Lung microvascular endothelial cell (primary cell): ENCODE measurements at places on chromosomes 1 and 21. TPM values are rescaled to one million over a fixed set of nuclear protein-coding genes. Genes with fewer than 3 reads are reported as not detected.

Gene C1orf56
- 0.79 and 0.87 TPM in 2 replicates for total RNA-seq

Gene SLFNL1
- total RNA-seq, result under 0.01 and 0.20 TPM in 2 replicates

Gene TRNP1
- total RNA-seq, result 0.60 and 3.1 TPM in 2 replicates

Gene FCGR3A
- not detected in 2 replicates for total RNA-seq

- DNase-seq, result no peak
Observed at GRCh38 chr1:84742653-84743052, 52.4 kb upstream of the SSX2IP start.

DNA sequence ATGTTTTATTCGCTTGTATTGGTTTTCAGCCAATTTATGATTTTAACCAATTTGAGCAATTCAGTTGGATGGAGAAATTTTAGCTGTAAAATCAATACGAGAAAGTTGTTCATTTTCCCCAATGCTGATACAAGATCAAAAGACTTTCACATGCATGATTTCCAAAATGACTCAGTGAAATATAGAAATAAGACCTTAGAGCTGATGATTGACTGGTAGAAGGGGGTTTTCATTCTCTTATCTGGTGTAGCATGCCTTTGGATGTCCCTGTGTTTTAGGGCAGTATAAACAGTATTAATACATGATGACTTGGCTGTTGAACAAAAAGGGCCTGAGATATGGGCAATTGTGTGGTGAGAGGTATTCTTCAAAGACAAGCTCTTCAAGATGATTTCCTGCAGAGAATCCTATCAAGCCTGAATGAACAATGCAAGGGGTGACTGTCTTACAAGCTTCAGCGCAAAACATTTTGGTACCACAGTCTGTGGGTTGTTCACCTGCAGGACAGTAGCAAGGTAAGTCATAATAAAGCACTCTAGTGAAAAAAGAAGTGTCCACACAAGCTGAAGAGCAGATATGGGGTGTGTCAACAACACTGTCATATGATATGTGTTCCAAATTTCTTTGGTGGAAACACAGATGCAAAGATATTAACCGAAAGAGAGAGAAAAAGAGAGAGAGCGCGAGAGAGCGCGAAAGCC, 156.2 kb downstream of the TNFSF18 start:
- peak; percentile 34 for DNase-seq

DNA sequence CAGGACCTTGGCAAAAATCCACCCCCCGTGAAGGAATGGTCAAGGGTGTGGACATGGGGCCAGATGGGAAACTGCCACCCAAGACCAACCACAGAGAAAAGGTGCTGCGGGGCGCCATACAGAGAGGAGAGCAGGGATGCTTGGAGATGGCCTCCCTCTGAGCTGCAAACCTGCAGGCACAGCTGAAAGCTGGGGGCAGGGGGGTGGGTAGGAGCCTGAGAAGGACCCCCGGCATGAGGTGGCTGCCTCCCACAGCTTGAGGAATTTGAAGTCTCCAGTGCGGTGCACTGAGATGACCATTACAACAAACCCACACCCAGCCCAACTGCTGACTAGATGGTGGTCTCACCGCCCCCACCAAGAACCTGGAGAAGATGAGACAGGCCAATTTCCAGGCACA, 84.8 kb downstream of the WDR4 start:
- DNase-seq, result no peak

GRCh38 chr1:193971595-193971994, 785.2 kb upstream of the B3GALT2 start:
- peak; percentile 51 for DNase-seq

DNA sequence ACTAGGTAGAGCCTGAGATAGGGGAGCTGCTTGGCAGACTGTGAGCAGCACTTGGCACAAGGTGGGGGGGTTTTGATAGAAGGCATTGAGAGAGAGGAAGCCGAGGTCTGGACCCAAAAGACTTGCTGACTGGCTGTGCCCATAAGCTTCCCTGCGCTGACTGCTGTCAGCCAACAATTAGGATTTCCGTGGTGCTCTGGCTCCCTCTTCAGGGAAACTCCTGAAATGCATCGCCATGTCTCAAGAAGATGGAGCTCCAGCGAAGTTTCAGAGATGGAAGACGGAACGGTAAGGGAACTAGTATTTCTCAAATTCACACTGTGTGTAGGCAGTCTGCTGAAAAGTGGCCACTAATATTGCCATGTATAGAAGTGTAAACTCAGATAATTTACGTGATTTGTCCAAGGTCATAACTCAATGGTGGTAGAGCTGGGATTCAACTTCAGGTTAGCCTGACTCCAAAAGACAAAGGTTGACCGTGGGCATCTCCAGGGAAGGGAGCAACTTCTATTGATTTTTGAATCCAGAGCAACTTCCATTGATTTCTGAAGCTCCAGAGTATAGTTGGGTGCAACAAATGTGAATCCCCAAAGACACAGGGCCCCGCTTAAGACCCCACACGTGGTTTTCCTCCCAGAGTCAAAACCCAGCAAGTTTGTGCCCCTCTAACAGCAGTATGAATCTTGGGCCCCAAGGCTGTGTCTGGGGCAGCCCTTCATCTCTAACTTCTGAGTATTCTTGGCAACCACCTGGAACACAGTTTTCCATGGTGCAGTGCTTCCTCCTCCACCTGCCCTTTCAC, 44.5 kb upstream of the CRNN start:
- peak; percentile 82 for DNase-seq

GRCh38 chr1:81197591-81197990, 603.1 kb upstream of the ADGRL2 start:
- no peak for DNase-seq

- DNase-seq, result no peak
Observed at GRCh38 chr1:110696818-110697217, 22.1 kb upstream of the KCNA3 start.

DNA sequence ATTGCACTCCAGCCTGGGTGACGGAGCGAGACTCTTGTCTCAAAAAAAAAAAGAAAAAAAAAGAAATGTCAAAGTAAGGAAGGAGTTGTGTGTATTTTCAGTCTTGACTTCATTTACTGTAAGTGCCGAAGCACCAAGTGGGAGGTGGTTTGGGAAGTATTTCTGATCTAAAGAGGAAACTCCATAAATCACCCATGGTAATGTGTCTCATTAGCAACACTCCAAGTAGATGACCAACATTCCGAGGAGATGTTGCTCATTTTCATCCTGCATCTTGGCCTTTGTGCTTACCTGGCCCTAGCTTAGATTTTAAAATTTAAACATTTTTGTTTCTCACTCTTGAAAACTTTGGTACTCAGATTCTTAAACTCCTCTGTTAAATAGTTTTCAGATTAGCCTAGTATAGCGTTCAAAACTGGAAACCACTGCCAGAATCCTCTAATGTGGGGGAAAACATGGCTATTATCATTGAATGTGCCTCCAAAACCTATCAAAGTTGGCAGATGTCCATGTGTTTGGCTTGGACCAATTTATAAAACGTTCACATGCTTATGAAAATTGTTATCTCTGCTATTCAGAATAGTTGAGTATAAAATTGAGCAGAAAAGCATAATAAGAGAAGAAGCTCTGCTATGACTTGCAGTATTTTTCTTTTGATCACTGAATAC, 110.4 kb downstream of the NFIA start:
- no peak for DNase-seq

DNA sequence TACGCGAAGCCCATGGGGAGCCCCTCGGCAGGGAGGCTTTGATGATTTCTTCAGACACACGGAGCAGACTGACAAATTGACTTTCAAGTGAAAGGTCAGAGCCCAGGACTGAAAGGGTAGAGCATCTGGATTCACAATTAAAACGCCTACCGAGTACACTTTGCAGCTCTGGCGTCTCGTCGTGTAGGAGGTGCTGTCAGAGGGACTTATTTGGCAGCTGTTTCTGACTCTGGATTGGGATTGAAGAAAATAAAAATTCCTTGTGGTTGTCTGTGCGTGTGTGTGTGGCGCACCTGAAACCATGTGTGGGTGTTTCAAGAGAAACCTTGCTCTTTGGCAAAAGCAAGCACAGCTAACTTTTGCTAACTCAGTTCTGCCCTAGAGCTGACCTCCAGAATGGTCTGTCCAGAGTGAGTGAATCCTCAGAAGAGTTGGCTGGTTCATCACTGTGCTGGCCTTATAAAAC, 348.7 kb downstream of the HLX start:
- no peak for DNase-seq

GRCh38 chr1:239308701-239309333, 77.6 kb upstream of the CHRM3 start:
- DNase-seq, result no peak

DNA sequence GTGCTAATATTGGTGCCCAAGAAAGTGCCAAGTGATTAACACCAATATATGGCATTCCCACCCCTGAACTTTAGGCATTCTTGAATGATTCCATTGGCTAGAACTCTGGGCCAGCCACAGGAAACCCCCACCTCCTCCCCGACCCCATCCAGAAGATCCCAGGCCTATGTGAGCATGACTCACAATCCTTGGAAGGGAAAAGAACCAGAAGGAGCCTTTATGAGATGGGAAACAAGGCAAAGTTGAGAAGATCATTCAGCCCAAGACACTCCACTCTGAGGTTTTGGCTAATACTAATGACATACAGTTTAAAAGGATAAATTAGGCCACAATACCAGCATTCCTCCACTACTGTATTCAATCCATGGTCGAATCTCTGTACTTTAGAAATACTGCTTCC, 21.8 kb downstream of the ELK4 start:
- DNase-seq, result no peak
